Activated naive CD4-positive, alpha-beta T cell (primary cell): ENCODE measurements at places on chromosomes 2 and 18.

GRCh38 chr2:60739156-60739555 lies 16.9 kb upstream of the PAPOLG start:
- no peak for DNase-seq

- no peak for DNase-seq
These were observed 11.4 kb upstream of the TMEM18 start for GRCh38 chr2:688504-689076.

DNA sequence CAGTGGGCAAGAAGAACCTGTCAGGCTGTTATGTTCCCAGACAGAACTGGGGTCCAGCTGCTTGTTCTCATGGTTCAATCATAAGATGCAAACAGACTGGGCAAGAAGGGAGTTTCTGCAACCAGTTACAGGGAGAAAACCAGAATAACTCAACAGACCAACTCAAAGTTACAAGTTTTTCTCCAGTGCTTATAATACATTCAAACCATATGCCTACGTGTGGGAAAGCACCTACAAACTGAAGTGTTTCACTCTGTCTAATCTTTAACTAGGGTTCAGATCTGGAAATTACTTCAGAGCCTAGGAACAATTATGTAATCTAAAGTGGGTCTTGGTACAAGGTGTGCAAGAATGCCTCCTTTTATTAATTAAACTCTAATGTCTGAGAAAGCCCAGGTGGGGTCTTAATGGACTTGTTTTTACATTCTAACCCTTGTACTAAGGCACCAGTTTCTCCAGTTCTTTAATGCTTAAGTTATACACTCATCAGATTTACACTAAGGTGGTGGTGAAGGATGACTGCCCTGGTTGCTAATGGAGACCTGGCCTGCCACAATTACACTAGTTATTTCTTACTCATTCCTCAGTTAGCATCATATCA lies 951.9 kb downstream of the TSN start:
- DNase-seq = no peak

DNA sequence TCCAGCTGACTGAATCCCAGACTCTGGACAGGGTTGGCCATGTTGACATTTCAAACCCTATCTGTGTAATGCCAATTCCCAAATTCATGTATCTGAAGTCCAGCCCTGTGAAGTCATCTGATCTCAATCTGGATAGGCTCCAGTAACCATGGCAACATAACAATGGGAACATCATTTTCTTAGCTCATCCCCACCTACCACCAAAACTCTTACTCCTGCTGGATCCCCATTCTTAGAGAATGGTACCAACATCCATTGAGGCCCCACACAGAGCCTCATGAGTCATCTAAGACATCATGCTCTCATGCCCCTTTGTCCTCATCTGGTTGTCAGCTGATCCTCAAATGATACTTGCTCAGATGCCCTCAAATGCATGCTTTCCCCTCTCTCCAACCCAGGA lies 58.9 kb upstream of the TEX51 start:
- DNase-seq = no peak

DNA sequence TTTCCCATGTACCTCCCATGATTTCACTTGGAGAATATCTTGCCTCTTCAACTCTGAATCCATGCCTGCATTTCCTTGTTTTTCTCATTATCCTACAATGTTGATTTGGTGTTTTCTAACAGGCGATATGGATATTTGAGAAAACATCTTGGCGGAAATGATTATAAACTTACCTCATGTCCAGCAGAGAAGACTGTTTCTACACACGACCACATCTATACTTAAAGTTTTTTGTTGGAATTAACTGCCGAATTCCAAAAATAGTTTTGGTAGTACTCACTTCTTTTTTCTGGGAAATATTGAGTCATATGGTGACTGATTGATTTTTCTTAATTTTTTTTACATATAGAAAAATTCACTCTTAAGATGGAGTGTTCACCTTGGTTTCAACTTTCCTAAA lies 41.4 kb upstream of the TMEFF2 start:
- no peak for DNase-seq

DNA sequence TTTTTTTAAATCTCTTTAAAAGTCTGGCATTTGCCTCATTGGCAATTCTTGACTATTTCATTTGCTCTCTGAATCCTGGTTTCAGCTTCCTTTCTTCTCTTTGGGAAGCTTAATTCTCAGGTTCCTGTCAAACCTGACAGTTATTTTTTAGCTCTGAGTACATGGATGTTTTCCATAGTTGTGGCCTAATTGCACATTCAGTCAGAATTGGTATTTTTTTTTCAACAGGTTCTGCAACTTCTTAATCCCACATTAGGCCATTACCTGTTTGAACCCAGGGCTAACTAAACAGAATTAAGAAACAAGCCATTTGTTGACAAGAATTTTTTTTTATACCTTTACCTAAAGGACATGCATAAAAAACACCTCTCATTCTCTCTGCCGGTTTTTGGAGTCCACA lies 338.8 kb downstream of the SETBP1 start:
- DNase-seq = no peak

DNA sequence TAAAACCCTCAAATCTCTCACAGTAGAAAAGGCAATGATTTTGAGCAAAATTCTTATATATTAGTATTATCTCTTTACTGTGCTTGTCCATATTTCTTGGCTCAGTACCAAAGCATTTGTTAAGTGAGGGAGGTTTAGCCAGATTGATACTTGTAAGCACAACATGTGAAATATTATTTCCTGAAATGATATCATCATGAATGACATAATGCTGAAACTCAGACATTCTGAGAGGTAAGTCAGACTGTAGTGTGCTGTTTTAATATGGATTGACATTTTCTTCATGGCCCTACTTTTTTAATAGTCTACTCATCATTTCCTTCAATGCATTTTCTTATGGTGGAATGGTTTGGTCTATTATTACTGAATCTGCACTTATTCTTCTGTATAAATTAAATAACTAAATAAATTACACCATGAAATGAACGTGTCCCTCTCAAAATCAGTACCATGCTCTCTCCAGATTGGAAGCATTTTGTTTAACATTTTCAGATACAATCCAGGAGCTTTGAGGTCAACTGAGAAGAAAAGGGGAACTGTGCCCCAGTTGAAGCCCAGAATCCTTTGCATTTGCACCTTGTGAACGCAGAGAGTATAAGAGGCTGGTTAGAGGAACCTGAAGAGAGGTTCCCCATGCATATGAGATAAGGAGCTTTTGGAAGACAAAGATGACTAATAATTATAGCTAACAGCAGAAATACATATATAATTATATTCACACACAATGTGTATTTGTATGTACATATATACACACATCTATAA lies 50.1 kb upstream of the CRACDL start:
- DNase-seq = no peak

DNA sequence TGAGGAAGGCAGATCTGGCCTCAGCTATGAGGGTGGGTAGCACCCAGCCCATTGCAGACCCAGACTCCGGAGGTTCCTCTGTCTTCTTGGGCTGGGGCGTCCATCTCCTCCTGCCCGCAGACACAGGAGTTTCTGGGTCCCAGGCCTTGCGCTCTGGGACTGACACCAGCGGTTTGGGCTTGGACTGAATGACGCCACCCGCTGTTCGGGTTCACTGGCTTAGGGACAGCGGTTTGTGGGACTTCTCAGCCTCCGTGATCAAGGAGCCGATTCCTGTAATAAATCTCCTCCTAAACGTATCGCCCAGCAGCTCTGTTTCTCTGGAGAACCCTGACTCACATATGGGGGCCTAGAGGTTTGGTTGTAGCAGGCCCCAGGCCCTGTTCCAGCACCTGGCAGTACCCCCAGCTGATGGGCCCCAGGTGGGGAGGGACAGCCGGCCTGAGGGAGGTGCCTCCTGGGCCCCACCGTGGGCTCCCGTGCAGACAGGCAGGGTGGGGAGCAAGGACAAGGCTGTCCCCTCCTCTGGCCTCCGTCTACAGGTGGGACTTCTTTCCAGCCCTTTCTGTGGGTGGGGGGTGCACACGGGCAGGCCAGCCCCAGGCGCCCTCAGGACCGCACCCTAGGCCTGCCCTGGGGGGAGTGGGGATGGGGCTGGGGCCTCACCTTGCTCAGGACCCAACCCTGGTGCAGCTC lies 4.5 kb upstream of the AQP12A start:
- DNase-seq = no peak

- DNase-seq = no peak
These were observed 170.2 kb upstream of the RAB12 start for GRCh38 chr18:8439055-8439454.
